ENCODE measurements at places on chromosomes 11 and 22. TPM values are rescaled to one million over a fixed set of nuclear protein-coding genes. Genes with fewer than 3 reads are reported as not detected.

Gene WBP2NL
- 0.73 TPM for total RNA-seq

Gene LYVE1
- total RNA-seq = 4.6 TPM

Gene PDE3B
- 2.8 TPM for total RNA-seq

Gene GAL
- total RNA-seq = 0.13 TPM

Gene PHETA2
- 27.2 TPM for total RNA-seq

Gene MYEOV
- total RNA-seq = 1.2 TPM

Gene TIMM10
- total RNA-seq = 18.6 TPM

Gene CBLIF
- total RNA-seq = not detected

Gene RCOR2
- 5.8 TPM for total RNA-seq

Gene FAM83F
- total RNA-seq = under 0.01 TPM

Gene OR8D1
- total RNA-seq = not detected

Gene INPP5J
- 0.46 TPM for total RNA-seq

Gene CYTH4
- total RNA-seq = 0.36 TPM

Gene SAC3D1
- 5.6 TPM for total RNA-seq

Gene TRIM6
- total RNA-seq = 5.1 TPM

Gene GSTT2
- total RNA-seq = not detected

Gene FGF19
- not detected for total RNA-seq

Gene MGAT3
- 1.3 TPM for total RNA-seq

Gene FAR1
- total RNA-seq = 62.8 TPM

Gene ARHGAP20
- total RNA-seq = 3.0 TPM

Gene KRTAP5-3
- not detected for total RNA-seq

Gene ACR
- not detected for total RNA-seq

Gene CATSPER1
- total RNA-seq = not detected

Gene POU2F3
- total RNA-seq = 0.03 TPM

Gene PHOX2A
- total RNA-seq = not detected

Gene EFCAB6
- 1.6 TPM for total RNA-seq

Gene GPR152
- not detected for total RNA-seq

Gene RBM7
- total RNA-seq = 68.6 TPM

Gene STK33
- 2.4 TPM for total RNA-seq

Gene SIAE
- 40.1 TPM for total RNA-seq

Gene GGTLC3
- not detected for total RNA-seq

All from smooth muscle cell of the pulmonary artery (primary cell).